Tibial artery (tissue), 4 donors: ENCODE measurements at places on chromosomes 13 and 19.

DNA sequence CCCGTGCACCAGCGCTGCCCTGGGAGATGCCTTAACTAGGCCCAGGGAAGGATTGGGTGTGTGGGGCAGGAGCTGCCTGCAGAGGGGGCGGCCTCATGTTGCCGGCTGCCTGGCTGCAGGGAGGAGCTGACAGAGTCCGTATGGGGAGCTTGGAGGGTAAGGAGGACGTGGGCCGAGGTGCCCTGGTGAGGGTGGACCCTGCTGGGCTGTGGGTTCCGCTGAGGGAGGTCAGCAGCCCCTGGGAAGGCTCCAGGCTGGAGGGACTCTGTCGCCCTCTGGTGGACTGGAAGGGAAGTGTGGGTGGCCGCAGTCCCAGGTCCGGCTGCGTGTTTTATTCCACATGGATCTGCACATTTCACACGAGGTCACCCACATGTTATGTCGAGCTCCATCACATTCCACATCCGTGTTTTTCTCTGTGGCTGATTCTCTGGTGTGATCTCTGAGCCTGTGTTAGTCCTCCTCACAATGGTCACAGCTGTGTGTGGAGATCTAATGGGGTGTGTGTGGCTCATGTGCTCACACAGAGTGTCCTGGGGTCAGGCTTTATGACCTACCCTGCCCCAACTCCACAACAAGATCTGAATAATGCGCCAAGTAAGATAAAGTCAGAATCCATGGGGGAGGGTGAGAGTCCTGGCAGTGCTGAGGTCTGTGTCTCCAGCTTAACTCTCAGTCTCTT, 1.8 kb upstream of the CEACAM8 start:
- DNase-seq: no peak

DNA sequence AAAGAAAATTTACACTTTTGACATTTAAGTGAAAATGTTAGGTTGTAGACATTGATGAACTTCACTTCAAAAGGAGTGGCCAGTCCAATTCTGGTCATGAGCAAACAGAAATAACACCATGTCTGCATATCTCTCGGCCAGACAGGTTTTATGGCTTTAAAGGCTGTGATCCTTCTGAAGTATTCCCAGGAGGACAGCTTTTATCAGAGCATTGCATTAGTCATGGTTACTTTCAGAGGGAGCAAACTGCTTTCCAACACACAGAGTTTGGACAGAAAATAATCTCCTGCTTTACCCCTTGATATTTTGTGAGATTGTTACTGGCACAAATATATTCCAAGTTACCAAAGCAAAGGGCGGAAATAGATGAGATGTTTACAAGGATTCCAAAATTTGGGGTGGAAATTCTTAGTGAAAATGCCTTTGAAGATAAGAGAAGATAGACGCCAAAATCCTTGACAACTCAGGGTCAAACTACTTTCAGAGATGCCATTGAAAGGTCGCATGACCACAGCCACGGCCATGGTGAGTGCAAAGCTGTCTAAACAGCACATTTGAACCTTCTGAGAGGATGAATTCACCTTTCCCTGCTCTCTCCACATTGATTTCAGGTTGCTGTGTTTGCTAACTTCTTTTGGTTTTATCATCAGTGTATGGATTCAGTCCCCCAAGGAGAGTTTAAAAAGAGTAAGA, 584.5 kb upstream of the SGCG start:
- no peak for DNase-seq

GRCh38 chr19:33350538-33351309, 22.8 kb upstream of the CEBPG start:
- peak; percentile 70 for DNase-seq

DNA sequence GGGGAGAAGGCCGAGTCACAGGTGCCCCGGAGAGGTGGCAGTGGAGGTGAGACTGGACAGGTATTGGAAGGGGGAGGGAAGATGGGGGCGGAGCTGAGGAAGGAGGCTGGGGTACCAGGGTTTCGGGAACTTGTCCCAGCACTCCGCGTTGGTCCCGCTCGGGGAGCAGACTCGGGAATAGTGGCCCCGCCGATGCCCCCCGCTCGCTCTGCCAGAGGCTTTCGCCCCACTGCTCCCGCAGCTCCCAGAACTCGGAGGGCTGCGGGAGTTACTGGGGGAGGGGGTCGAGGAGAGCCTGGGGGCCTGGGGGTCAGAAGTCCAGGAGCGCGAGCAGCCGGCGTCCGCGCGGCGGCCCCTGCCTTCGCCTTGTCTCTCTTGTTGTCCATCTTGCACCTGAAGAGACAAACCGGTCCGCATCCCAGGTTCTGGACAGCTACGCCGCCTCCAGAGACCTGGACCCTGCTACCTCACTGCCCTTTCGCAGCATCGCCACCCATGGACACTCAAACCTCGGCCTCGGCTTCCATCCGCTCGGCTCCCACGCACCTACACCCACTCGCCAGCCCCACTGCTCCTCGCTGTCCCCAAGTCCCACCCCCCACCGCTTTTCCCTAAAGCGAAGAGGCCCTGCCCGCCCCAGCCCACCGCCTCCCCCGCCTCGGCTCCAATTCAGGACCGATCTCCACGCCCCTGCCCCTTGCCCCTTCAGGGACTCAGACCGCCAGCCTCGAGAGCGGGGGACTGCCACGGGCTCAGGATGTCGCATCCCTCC, 700 bp downstream of the PRR36 start:
- DNase-seq: no peak

- no peak for DNase-seq
Observed at GRCh38 chr19:8483165-8483564, 19.3 kb downstream of the PRAM1 start.

- no peak for DNase-seq
Observed at GRCh38 chr19:801861-802497, 4.7 kb downstream of the PTBP1 start.

DNA sequence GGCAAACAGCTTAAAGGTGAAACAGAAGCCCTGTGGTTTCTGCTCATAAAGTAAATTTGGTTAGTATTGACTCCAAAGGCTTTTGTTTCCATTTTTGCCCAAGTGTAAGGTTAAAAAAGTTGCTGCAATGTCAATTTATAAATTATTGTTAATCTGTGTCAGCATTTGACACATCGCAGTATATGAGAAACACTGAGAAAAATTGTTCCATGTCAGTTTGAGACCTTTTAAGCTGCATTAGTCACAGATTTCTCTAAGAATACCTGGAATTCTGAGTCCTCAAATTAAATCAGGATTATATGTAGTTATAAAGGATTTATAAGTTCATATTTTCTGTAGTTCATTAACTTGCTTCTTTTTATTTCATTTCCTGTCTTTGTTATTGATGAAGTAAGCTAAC, 78.8 kb downstream of the FGF14 start:
- DNase-seq: no peak

DNA sequence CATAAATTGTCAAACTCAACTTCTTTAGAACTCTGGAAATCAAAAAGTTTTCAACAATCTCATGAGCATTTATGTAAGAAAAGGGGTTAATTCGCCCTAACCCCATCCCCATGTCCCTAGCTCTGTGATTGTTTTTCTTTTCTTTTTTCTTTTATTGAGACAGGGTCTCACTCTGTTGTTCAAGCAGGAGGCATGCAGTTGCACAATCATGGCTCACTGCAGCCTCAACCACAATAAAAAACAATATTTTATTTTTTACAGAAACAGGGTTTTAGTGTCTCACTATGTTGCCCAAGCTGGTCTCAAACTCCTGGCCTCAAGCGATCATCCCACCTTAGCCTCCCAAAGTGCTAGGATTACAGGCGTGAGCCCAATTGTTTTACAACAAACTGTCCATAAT, 16.7 kb downstream of the VWA8 start:
- no peak for DNase-seq

- peak; percentile 65 for DNase-seq
Observed at GRCh38 chr19:45782162-45782691, at the start of gene DMPK. TSS of gene DMPK (minus strand) at chr19:45782490. CDS start at chr19:45782352, 138 bp downstream.

GRCh38 chr13:39631307-39631706, 24.2 kb upstream of the COG6 start:
- DNase-seq: no peak

GRCh38 chr13:40187841-40188591, 478.4 kb downstream of the FOXO1 start:
- no peak for DNase-seq

GRCh38 chr13:36033035-36033434, 98.1 kb downstream of the DCLK1 start:
- DNase-seq: no peak

DNA sequence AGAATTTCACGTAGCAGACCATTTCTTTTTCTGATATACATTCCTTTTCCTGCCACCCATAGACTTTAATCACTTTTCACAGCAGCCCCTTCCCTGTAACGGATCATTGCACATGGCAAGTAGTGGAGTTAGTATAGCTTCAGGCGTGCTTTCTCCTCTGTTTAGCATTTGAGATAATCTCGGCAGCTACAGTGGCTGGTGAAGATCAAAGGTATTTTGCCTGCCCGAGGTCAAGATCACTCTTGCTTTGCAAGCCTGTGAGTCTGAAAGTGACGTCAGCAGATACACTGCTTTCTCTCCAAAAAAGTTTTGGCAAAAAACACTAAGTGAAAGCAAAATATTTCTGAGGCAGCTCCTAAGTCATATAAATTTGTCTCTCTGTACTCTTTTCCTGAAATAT, 260.0 kb downstream of the NDFIP2 start:
- no peak for DNase-seq

- DNase-seq: no peak
Observed at GRCh38 chr13:96191367-96191766, 101.5 kb downstream of the HS6ST3 start.

DNA sequence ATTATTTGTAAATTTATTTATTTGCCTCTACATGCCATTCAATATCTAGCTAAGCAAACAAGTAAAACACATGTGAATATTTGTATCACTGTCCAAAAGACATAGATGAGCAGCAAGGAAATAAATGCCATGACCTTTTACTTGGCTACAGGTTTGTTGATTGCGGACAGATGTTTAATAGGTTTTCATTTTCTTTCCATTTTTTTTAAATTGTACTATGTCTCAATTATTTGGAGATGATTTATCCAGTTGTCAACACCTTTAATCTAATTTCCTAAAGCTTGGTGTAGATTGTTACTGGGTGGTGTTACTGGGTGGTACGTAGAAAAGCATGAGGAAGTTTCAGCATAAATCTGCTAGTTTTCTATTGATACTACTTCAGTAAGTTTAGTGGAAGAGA, 560.6 kb upstream of the SPRY2 start:
- no peak for DNase-seq

GRCh38 chr13:39317291-39317690, 279.0 kb downstream of the NHLRC3 start:
- peak; percentile 61 for DNase-seq

DNA sequence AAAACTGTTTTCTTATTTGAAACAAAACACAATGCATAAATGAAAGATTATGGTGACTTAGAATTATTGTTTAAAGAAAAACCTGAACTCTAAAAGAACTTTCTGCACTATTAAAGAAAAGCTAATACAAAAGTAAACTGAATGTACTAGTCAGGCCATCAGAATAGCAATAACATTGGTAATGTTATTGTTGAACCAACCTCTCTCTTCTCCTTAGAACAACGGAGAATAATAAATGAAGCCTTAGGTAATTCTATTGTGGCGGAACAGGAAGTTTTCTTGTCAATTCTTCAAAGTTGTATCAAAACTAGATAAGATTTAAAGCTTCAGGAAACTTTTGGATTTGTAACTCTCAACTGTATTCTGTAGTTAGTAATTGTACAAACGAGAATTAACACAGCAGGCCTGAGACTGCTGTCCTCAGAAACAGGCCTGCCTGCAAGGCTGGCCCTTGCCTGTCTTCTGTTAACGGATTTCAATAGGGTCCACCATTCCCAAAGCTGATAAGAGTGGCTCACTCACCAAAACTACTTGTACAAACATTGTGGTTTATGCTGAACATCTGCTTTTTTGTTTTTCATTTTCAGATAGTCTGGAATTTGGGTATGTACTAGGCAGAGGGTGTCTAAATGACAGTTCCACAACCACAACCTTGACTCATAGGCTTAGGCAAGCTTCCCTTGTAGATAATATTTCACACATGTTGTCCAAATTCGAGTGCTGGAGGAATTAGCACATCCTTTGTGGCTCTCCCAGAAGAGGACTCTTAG, 825.8 kb downstream of the GPC5 start:
- no peak for DNase-seq

GRCh38 chr19:16885166-16885565, 3.6 kb upstream of the F2RL3 start:
- DNase-seq: no peak

GRCh38 chr19:17686592-17687024, 1.5 kb downstream of the UNC13A start:
- no peak for DNase-seq

DNA sequence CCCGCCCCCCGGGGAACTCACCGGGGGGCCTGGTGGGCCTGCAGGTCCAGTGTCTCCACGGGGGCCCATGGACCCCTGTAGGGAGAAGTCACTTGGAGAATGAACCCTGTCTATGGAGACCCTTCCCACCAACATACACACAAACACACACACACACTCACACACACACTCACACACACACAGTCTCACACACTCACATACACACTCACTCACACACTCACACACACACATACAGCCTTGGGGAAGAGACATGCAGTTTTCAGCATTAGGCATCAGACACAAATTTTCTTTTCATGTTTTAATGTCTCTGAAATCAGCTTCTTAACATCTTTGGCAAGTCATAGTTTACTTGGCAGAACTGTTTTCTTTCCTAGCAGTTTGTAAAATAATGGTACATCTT, 31.0 kb upstream of the OLFM2 start:
- DNase-seq: no peak

DNA sequence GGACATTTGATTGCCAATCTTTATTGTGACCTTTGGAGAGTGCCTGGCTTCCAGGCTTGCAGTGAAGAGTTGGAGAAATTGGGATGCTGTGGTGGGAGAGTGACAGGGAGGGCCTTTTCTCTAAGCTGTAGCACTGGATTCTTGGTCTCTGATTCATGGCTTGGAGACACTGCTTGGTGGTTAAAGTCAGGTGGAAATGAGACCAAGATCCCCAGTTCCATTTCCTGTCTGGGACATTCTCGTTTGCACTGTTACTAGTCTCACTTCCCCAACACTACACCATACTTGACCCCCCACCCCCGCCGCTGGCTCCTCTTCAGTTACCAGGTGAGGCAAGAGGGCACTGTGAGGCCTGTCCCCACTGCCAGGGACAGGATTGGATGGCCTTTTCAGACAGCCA, 2.9 kb downstream of the SUPT5H start:
- no peak for DNase-seq

DNA sequence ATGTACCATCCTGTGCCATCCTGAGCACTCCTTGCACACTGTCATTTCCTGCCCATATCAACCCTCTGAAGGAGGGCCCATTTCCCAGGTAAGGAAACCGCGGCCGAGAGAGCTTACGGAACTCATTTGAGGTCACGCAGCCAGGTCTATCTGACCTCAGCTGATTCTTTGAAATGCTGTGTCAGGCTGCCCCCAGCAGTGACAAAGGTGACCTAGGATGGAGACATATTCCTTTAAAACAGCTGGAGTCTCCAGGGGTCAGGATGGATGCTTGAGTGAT, 42.2 kb upstream of the VSTM2B start:
- DNase-seq: peak; percentile 24
